ENCODE measurements at places on chromosomes 12 and 14.

GRCh38 chr14:71692496-71692895 is 239.7 kb upstream of the RGS6 start:
- peak; percentile 33 for DNase-seq

GRCh38 chr12:46267575-46267824 is 1.3 kb downstream of the SLC38A1 start:
- no peak for DNase-seq

DNA sequence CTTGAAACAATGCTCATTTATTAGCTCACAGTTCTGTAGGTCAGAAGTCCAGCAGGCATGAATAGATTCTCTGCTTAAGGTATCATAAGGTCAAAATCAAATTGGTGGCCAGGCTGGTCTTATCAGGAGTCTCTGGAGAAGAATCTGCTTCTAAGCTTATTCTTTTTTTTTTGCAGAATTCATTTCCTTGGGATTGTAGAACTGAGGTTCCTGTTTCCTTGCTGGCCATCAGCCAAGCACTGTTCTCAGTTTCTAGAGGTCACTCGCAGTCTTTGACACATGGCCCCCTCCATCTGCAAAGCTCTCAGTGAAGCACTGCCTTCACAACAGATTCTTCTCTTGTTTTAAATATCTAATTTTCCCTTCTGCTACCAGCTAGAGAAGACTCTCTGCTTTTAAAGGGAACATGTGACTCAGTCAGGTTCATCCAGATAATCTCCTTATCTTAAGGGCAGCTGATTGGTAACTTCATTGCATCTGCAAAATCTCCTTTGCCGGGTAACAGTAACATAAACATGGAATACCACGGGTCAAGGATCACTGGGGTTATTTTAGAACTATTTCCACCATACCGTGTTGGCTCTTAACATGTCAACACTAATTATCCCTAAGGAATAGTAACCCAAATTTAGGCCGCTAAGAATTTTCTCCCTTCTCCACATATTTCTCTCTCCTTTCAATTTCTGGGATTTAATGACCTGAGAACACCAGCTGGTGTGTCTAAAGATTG is 25.3 kb downstream of the RHOJ start:
- DNase-seq, result no peak

GRCh38 chr12:84785281-84785680 is 127.3 kb downstream of the SLC6A15 start:
- DNase-seq, result no peak

- DNase-seq, result no peak
Observed at GRCh38 chr12:105393587-105393986, 63.1 kb downstream of the C12orf75 start.

- no peak for DNase-seq
Observed at GRCh38 chr14:86575141-86575540, 1045.2 kb downstream of the FLRT2 start.

- no peak for DNase-seq
Observed at GRCh38 chr14:59197695-59198262, 9.3 kb downstream of the DAAM1 start.

DNA sequence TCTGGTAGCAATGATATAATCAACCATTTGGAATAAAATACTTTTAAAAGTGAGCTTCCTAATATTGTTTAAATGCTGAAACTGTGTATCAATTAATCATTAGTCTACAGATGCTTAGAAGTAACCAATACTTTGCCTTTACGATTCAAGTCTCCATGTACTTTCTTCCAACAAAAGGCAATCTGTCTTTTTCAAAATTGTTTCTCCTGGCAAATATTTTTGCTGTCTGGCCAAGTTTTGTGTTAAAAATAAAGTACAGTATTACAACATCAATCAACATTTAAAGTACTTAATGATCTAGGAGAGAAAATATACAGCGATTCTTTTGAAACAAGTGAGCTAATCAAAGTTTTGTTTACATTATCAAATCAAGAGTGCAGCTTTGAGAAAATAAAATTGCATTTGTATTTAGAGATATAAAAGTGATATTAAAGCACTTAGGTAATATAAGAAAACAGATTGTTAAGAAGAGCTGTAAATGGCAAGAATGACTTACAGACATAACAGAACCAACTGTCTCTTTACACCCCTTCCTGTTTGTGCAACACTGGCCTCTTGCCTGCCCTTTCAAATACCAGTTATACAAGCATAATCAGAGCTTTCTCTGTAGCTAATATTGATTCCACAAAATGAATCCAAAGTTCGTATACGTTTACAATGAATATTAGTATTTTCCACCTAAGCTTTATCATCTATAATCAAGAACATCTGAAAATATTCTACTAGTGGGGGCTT is 38.2 kb upstream of the FBLN5 start:
- peak; percentile 54 for DNase-seq

- no peak for DNase-seq
Observed at GRCh38 chr12:31440134-31440533, 114.2 kb upstream of the SINHCAF start.

GRCh38 chr14:36556811-36557433 is 25.5 kb downstream of the NKX2-8 start:
- DNase-seq, result no peak

- no peak for DNase-seq
Observed at GRCh38 chr12:15495746-15496145, 173.4 kb downstream of the PTPRO start.

DNA sequence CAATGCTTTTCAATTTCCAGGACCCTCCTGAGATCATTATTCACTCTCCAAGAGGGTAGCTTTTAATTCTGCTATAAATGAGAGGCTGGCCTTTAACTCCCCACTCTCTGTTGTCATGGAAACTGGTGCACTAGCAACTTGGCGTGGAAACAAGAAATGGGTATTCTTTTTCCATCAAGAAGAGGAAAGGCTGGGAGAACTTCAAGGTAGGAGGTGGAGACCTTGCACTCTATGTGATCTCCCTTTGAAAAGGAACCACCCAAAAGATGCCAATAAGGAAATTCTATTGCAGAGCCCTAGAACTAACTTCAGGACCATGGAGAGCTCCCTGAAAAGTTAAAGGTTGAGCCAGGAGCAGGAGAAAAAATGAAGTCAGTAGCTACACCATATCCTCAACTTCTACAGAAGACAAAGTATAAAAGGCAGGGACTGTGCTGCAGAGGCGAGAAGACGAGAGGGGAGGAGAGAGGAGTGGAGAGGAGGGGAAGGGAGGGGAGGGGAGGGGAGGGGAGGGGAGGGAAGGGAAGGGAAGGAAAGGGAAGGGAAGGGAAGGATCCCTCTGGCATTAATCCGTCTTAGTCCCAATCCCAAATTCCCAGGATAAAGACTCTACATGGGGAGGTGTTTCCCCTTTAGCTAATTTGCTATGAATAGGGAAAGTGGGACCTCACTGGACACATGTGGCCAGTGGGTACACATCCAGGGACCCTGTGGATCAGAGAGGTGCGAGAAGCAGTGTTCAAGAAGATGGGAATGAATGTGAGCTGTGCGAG is 46.7 kb upstream of the FICD start:
- DNase-seq, result no peak
